NCI-H510A treated with DMSO at 0.1 percent for 48 hours (cell line): ENCODE measurements at places on chromosomes 6 and 20.

GRCh38 chr6:44073612-44074438 is 53.4 kb downstream of the MRPL14 start:
- no peak for DNase-seq

DNA sequence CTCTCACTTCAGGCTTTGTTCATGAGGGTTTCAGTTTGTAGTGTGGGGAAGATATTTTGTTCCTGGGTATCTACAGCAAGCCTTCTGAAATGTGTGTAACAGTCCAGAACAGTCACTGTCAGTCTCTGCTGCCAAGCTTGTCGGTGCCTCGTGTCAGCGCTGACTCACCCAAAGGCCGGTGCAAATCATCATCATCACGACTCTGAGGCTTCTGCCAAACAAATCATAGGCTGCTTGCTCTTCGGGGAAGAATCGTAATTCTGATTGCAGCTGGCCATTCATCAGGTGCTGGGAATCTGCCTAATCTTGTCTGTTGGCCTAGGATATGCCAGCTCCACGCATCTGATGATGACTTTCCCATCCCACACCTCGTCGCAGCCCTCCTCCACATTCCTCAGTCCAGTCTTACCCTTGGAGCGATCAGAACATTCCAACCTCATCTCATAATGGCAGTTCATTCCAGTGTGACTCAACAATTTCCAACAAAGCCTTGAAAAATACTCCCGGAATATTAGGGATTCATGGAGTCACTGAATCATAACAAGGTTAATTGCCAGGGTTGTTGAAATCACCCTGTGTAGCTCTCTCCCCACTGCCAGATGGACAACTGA is 40.9 kb downstream of the ALDH8A1 start:
- no peak for DNase-seq

DNA sequence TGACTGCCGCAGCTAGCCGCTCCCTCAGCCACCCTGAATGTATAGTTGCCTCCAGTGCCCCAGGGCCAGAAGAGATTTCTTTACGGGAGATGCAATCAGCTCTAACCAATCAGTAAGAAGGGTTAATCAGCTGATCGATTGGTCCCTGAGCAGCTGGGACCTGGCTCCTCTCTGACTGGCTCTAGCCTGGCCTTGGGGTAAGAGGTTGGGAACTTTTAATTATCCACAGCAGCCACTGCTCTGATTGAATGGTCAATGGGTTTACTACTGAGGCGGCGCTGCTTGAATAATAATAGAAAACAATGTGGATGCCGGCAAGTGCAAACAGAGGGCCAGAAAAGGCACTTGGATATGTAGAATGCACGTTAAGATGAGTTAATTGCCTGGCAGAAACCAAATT is 99.8 kb downstream of the TFAP2A start:
- no peak for DNase-seq

GRCh38 chr20:5181958-5182357 is 55.1 kb downstream of the CDS2 start:
- no peak for DNase-seq

GRCh38 chr20:32839982-32840285 is 18.8 kb upstream of the EFCAB8 start:
- no peak for DNase-seq

DNA sequence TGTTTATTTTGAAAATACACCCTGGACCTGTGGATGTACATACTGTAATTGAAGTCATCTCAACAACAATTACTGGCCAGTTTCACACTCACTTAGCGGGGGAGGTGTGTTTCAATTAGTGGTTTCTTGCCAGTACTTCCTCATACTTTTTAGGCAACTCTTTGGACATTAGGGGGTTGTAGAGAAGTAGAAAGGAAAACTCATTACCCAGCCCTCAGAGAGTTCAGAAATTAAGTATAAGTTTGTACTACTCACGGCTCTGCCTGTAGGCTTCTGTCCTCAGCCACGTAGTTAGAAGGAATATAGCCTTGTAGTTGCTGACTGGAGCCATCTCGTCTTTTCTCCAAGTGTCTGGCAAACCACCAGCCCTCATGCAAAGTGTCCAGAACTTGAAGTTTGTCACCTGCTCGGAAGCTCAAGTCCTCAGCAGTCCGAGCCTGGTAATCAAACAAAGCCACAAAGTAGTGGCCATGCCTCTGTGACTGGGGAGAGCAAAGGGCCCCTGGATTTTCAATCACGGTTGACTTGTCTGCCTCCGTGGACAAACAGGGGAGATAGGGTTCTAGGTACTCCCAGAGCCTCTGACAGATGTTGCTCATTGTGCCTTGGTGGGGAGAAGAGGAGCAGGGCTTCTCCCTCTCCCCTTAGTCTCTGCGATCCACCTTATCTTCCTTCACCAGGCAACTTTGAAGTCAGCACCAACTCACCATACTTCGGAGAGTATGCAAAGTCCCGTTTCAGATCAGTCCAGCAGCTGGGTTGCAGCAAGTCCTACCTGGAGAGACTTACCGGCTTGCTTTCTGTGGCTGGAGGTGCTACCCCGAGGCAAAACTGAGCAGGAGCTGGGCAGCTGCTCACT is 749 bp downstream of the FRK start:
- no peak for DNase-seq

DNA sequence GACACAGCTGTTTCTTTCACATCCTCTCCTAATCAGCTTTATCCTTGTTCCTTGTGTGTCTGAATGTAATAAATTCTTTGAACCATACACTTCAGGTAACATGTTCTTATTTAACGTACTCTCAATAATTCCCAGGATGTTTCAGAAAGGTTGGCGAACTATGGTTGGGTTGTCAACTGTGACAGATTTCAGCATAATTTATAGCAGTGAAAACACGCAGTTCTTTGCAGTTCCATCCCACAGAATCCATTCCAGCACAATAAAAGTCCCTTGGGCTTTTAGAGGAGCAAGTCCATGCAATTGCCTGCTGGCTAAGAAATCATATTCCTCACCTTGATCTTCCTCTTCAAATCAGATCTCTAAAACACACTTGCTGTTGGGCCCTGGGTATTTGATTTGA is 119.3 kb downstream of the COL9A1 start:
- no peak for DNase-seq
